ENCODE measurements at places on chromosomes 1 and 21.

- DNase-seq = no peak
Observed at GRCh38 chr1:32894681-32895080, 6.5 kb downstream of the TMEM54 start.

DNA sequence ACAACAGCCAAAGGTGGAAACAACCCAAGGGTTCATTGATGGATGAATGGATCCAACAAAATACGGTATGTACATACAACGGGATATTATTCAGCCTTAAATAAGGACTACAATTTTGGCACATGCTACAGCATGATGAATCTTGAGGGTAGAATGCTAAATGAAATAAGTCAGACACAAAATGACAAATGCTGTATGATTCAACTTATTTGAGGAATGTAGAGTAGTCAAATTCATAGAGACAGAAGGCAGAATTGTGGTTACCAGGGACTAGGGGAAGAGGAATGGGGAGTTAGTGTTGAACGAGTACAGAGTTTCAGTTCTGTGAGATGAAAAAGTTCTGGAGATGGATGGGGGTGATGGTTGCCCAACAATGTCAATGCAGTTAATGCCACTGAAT lies 118.0 kb upstream of the PAXBP1 start:
- DNase-seq = no peak

DNA sequence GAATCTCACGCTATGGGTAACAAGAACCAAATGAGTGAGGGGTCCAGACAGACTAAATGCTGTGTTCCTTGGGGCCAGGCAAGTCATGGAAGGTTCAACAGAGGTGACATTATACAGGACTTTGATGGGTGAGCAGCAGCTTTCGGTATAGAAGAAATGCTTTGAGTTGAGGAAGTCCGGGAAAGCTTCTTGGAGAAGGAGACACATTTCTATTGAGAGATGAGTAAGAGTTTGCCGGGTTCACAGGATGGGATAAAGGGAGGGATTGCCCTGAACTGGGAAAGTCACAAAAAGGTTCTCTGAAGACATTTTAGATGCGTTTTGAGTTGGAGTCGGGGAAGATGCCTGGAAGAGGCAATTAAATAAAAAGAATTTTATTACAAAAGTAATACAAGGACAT lies 580 bp upstream of the AZIN2 start:
- DNase-seq = no peak

DNA sequence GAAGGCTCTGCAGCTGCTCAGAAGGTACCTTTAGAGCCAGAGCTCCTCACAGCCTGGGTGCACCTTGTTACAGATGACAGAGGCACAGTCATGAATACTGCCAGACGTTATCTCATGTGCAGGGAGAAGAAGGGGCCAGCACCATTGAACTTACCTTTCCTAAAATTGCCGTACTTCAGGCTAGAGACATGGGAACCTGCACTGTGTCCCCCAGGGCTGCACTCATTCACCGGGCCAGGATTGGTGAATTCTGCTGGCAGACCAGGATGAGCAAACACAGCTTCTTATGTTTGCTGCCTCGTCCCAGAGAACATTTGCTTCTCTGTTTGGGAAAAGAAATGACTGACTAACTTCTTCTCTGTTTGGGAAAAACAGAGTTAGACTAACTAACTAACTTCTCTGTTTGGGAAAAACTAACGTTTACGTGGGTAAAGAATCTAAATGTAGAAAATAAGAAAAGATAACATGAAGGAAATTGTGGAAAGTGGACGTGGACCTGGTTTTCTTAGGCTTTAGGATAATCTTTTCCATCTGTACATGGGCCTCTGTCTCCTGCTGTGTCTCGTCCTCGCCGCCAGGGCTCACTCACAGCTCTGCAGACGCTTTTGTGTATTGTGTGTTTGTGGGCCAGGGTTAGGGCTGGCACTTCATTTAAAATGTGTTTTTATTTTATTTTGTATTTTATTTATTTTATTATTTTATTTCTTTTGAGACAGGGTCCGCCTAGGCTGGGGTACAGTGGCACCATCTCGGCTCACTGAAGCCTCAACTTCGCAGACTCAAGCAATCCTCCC lies 9.9 kb downstream of the OBSCN start:
- no peak for DNase-seq

GRCh38 chr1:230860617-230861384 lies 7.5 kb downstream of the C1orf198 start:
- no peak for DNase-seq

DNA sequence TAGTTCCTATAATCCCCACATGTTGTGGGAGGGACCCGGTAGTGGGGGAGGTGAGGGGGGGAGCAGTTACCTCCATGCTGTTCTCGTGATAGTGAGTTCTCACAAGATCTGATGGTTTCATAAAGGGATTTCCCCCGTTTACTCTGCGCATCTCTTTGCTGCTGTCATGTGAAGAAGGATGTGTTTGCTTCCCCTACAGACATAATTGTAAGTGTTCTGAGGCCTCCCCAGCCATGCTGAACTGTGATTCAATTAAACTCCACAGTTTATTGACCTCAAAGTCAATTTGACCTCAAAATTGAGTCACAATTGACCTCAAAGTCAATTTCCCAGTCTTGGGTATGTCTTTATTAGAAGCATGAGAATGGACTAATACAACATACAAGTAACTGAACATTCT lies 19.7 kb downstream of the DPH5 start:
- DNase-seq = no peak

GRCh38 chr1:26922901-26923300 lies 1.4 kb downstream of the NUDC start:
- DNase-seq = no peak

GRCh38 chr1:71357708-71358107 lies 276.9 kb upstream of the ZRANB2 start:
- no peak for DNase-seq
